HT1080 (cell line): ENCODE measurements at places on chromosomes 1 and 21. TPM values are rescaled to one million over a fixed set of nuclear protein-coding genes. Genes with fewer than 3 reads are reported as not detected.

DNA sequence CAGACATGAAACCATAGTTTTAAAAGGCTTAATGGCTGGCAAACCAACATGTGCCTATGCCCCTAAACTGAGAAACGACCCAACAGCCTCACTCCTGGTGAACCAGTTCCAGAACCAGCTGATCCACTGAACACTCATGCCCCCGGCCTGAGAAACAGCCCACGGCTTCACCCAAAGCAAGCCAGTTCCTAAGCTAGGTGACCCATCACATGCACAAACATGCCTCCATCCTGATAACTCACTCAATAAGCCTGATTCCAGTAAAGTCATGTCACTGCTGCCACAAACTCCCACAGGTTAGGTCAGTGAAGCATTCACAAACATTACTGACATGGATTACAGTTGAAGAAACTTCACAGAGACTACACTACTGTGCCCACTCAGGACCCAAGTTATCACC is 161.6 kb downstream of the USH2A start:
- no peak for DNase-seq

Gene HRNR
- total RNA-seq = not detected in 2 replicates

- DNase-seq = no peak
These were observed 21.9 kb downstream of the HEYL start for GRCh38 chr1:39617488-39618049.

Gene RYR2
- total RNA-seq = 0.40 and 0.57 TPM in 2 replicates

- peak; percentile 92 for DNase-seq
These were observed 200.0 kb downstream of the MATN1 start for GRCh38 chr1:30523055-30524020.

Gene FMOD
- total RNA-seq = 0.20 TPM in 1 of 2 replicates, not detected in the other

Gene OR2T35
- total RNA-seq = not detected in 2 replicates

- DNase-seq = no peak
These were observed 91.9 kb upstream of the SLC25A33 start for GRCh38 chr1:9447215-9447960.

GRCh38 chr1:221910222-221910621 is 168.3 kb upstream of the DUSP10 start:
- no peak for DNase-seq

Gene MARK1
- total RNA-seq = 2.0 and 3.1 TPM in 2 replicates

DNA sequence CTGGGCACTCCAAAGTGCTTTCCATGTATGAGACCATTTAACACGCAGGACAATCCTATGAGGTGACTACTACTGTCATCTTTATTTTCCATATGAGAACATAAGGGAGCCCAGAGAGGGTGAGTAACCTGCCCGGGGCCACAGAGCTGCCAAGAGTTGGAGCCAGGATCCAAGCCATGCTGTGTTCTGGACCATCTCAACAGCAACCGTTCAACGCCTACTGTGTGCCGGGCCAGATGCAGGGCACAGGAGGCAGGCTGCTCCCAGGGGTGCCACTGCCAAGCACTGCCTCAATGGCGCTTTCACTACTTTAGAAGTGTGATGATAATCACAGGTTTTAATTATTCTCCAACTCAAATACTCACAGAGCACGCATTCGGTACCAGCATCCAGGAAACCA is 3.8 kb downstream of the ALDH4A1 start:
- no peak for DNase-seq

- no peak for DNase-seq
These were observed 11.9 kb downstream of the TRAF3IP3 start for GRCh38 chr1:209767706-209768105.

- DNase-seq = no peak
These were observed 434.8 kb downstream of the LMO4 start for GRCh38 chr1:87763483-87763882.

GRCh38 chr1:64082459-64082858 is 121.0 kb upstream of the UBE2U start:
- DNase-seq = peak; percentile 72

DNA sequence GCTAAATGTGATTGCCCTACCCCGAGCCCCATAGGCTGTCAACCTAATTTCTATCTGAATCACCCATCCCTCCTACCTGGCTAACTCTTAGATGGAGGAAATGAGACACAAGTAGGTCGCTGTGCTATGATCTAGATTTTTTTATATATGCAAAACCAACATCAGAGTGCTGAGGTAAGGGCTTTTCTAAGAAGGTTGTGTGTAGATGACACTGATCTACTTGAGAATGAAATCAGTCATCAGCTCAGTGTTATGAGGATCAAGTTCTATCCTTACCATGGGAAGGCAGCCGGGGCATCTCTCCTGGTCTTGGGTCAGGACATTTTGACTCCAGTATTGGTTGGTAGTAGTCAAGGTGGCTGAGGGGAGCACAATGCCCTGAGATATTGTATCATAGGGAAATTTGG is 23.6 kb downstream of the SLAMF1 start:
- no peak for DNase-seq

DNA sequence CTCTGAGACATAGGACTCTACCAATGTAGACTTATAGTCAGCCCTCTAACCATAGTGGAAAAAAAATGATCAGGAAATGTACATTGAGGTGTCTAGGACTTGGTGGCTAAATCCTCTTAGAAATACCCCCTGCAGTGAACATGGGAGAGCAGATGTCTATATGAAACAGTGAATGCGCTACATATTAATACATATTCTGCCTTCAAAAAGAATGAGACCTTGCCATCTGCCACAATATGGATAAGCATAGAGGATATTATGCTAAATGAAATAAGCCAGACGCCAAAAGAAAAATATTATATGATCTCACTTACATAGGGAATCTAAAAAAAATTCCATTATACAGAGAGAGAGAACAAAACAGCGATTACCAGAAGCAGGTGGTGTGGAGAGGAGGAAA is 66.6 kb upstream of the HAO2 start:
- DNase-seq = no peak

DNA sequence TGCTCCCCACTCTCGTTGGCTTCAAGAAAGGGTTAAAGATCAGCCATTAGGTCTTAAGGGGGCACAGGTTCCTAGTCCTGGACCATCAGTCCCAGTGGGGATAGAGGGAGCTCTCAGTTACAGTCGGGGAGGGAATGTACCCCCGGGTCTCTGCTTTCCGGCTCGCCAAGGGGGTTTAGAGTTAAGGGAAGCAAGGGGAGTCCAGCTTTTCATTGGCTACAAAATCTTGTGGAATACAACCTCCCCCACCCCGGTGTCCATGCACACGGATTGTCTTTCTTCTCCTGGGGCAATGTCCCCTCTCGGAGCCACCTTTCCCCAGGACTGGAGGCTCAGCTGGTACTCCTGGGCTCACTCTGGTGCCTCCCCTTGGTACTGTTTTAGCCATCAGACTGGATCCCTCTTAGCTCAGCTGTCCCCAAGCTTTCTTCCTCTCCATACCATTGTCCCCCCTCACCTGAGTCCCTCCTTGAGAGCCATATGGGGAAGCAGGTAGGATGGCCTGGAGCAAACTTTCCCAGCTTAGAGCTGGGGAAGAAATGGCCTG is at the start of gene A3GALT2:
Gene A3GALT2, minus strand, starts transcription at position 480 of the 547 bp plus-strand sequence. Its CDS starts 0 bp downstream, at position 480.
- DNase-seq = no peak

- DNase-seq = no peak
These were observed 2.3 kb downstream of the FGR start for GRCh38 chr1:27632387-27633297.

GRCh38 chr1:216983823-216984222 is 260.6 kb upstream of the ESRRG start:
- DNase-seq = no peak

Gene TEX38
- total RNA-seq = not detected in 2 replicates

GRCh38 chr1:8886589-8886988 is 8.1 kb upstream of the ENO1 start:
- DNase-seq = no peak

- DNase-seq = no peak
These were observed 363.5 kb downstream of the MRPL39 start for GRCh38 chr21:25243808-25244207.

GRCh38 chr1:230171356-230172015 is 104.4 kb downstream of the GALNT2 start:
- DNase-seq = no peak

GRCh38 chr1:65066419-65066765 is 81.6 kb upstream of the AK4 start:
- DNase-seq = no peak

DNA sequence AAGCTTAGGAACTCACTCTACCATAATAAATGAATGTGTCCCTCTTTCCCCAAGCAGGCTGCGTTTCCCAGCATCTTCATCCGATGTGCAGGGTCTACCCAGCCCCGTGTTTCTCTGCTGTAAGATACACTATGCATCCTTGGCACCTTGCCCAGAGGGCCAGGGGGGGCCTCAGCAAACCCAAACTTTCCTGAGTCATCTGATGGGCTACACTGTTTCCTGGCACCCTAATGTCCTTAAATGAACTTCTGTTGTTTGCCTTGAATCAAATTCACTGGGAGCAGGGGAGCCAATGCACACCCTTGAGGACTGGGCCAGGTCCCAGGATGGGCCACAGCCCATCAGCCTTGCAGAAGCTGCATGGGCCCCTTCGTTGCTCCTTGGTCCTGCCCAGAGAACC is 145.5 kb downstream of the IGSF21 start:
- no peak for DNase-seq

- DNase-seq = peak; percentile 6
These were observed 12.1 kb upstream of the DEGS1 start for GRCh38 chr1:224170748-224171478.

- peak; percentile 30 for DNase-seq
These were observed 276.9 kb downstream of the SIPA1L2 start for GRCh38 chr1:232353001-232353400.

GRCh38 chr21:22703521-22703920 is 1705.3 kb downstream of the NCAM2 start:
- DNase-seq = no peak

DNA sequence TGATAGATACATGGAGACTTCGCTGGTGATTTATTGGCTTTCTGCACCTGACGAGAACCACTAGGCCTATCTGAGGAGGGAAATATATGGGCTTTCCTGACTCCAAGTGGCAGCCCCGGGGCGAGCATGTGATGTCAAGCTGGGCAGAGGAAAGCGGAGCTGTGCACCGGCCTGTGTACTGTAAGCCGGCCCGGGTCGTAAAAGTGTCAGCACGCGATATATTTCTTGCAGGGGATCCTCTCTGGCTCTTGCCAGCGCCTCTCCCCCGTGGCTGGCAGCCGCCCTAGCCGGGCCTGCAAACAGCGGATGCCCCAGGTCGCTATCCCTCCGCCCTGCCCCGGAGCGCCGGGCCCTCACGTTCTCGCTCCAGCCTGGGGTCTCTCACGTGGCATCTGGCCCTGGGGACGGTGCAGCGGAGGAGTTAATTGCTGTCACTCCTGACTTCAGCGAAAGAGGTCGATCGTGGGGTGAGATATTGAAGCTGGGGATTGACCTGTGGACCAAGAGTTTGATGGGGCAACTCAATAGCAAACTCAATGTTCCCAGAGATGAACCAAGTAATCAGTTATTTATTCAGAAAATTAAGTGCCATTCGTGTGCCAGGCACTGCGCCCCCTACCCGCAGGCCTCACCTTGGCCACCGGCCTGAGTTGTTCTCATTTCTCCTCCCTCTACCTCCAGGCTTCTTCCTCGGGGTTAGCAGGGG is 41.0 kb upstream of the HAO2 start:
- no peak for DNase-seq

Gene HMGCS2
- total RNA-seq = not detected in 2 replicates

GRCh38 chr1:201212056-201212455 is 21.4 kb downstream of the IGFN1 start:
- no peak for DNase-seq

GRCh38 chr1:161706482-161707347 is at the start of gene FCRLA:
Gene FCRLA, plus strand, starts transcription at chr1:161707229. Its CDS starts 36 bp downstream, at chr1:161707265.
- peak; percentile 97 for DNase-seq

DNA sequence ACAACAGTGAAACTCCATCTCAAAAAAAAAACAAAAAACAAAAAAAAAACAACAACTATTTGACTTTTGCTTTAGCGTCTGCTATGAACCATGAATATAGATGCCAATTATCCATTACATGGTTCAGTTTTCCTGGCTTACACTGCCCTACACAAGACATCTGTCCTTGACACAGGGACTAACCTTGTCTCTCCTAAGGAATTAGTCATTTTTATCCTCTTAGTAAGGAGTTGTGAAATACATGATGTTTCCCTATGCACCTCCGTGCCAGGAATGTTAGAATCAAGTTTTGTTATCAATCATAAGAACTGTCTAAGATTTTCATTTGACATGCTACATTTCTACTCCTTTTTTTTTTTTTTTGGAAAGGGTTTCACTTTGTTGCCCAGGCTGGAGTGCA is 241.8 kb downstream of the KIF26B start:
- no peak for DNase-seq

GRCh38 chr1:24142546-24143534 is at the start of gene IL22RA1:
Gene IL22RA1, minus strand, starts transcription at chr1:24143140. Its CDS starts 58 bp downstream, at chr1:24143082.
- DNase-seq = no peak
